ENCODE measurements at places on chromosomes 7 and 10. TPM values are rescaled to one million over a fixed set of nuclear protein-coding genes. Genes with fewer than 3 reads are reported as not detected.
A peak's percentile ranks its signal among the peaks of the same experiment; 100 is the strongest.

DNA sequence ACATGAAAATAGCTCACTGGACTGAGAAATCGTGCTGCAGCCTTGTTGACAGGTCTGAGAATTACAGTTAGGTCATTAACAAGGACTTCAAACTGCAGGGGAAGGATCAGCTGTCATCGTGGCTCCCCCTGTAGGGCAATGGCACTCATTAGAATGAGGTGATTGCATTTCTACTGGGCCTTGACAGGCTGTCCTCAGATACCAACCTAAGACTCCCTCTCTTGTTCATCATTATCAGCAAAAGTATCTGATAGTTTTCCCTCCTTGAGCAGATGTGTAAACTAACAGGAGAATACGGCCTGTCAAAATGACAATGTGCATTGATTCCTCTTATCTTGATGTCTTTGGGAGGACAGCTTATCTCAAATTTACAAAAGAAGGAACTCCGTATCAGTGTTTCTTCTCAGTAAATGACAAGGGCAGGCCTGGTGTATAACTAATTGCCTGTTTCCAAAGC, 648.5 kb upstream of the LRRN3 start:
- no peak for DNase-seq

DNA sequence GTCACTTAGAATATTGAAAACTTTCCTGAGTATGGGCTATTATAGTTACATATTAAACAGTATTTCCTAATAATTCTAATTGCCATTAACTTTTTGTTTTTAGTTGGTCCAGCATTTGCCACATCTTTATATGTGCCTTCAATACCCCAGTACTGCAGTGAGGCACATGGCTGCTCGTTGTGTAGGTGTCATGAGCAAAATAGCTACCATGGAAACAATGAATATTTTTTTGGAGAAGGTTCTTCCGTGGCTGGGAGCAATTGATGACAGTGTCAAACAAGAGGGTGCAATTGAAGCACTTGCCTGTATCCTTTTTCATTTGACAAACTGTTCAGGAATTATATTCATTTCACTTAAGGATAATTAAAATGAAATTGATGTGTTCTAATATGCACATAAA, 72.7 kb downstream of the BTAF1 start:
- DNase-seq: no peak

- DNase-seq: peak; percentile 56
Observed at GRCh38 chr10:133124357-133125211, 35.4 kb upstream of the KNDC1 start.

DNA sequence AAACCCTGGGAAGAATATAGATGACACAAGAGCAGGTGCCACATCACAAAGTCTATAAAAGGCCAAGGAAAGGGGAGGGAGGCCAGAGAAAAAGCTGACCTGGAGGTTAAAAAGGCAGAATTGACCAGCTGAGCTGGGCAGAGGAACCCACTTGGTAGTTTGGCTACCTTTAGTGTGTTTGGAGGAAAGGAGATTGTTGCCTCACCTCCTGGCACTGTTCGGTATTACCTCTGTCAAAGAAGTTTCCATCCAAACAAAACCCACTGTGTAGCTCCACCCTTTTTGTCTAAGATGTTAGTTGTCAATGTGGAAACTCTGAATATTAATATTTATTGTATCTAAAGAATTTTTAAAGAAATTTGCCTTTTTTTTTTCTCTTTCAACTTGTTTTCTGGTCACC, 23.4 kb downstream of the ENTPD7 start:
- DNase-seq: no peak

DNA sequence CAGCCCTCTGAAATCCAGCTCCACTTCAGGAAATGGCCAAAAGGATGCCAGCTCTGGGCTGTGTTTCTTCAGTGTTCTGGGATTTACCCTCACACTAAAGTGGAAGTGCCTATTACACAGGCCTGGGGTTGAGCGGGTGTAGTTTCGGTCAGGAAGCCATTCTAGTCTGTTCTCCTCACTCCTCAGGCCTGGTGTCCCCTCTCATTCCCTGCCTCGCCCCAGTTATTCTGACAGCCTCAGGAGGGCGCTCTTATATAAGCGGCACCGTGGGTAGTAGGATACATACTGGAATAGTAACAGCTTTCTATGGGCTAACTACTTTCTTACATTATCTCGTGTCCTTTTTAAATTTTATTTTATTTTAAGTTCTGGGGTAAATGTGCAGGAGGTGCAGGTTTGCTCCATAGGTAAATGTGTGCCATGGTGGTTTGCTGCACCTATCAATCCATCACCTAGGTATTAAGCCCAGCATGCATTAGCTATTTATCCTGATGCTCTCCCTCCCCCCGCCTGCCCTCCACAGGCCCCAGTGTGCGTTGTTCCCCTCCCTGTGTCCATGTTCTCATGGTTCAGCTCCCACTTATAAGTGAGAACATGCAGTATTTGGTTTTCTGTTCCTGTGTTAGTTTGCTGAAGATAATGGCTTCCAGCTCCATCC, 12.2 kb upstream of the LGI1 start:
- no peak for DNase-seq

PPRC1 gene
- 32.7 TPM for total RNA-seq

NKX6-2 gene
- not detected for total RNA-seq

GRM3 gene
- not detected for total RNA-seq

SIRT1 gene
- total RNA-seq: 21.0 TPM

SP8 gene
- total RNA-seq: not detected

OR2A12 gene
- not detected for total RNA-seq

LAMB1 gene
- total RNA-seq: 104 TPM

Data from lower lobe of right lung (tissue), 2 donors.